GM12878 (cell line): ENCODE measurements at places on chromosomes 12 and 14.

DNA sequence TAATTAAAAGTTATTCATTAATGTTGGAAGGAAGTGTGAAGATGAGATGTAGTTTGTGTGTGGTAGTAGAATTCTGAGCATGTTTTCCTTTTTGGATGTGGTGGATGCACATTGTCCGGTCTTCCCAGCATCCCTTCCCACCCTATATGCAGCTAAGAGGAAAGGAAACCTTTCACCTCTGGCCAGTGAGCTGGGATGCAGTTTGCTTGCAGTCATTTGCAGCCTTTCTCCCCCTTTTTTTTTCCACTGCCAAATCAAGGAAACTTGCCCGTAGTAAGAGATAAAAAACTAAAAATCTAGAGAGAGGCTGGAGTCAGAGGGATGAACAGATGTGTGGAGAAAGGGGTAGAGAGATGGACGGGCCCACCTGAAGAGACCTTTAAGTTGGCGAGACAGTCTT, 72.5 kb upstream of the SLC38A2 start:
- DNase-seq: no peak

GRCh38 chr14:60632257-60632656, 17.0 kb downstream of the SIX1 start:
- no peak for DNase-seq

DNA sequence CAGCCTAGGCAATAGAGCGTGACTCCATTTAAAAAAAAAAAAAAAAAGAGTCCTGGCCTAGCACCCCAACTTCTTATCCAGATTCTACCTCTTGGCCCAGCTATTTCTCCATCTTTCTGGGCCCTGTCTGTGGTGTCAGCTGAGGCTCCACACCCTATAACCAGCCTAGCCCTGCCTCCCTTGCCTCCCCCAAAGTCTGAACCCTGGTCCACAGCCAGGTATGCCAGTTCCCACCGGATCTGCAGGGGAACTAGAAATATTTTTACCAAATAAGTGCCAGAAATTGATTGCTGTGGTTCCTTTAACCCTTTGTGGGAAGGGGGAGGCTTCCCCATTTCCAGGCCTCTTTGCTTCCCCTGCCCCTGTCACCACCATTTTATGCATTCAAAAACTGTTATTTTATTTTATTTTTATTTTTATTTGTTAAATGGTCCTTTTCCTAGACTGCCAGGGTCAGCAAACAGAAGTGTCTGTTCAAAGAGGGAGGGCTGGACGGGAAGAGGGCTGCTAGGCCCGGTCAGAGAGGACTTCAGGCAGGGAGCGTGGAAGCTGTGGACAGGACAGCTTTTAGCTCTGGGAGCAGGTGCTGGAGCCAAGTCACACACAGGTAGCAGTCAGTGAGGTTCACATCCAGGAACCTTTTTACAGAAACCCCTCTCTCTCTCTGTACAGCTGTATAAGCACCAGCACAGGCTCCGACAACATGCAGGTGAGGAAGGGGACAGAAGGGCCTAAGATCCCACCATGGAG, 23.2 kb downstream of the TTC9 start:
- DNase-seq: no peak

GRCh38 chr12:110920324-110920910, at the start of gene MYL2:
Gene MYL2 (minus strand): TSS chr12:110920579. CDS start chr12:110920529, 50 bp downstream.
- DNase-seq: no peak

DNA sequence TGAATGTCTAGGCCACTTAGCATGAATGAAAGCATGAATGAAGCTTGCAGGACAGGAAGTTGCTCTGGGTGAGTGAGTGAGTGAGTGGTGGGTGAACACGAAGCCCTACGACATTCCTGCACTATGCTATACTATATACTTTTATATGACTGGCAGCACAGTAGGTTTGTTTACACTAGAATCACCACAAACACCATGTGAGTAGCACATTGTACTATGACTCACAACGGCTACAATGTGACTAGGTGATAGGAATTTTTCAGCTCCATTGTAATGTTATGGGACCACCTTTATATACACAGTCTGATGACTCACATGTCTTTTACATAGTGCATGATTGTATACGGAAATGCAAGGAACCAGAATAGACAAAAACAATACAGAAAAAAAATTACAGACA, 1480.2 kb downstream of the AACS start:
- DNase-seq: no peak

DNA sequence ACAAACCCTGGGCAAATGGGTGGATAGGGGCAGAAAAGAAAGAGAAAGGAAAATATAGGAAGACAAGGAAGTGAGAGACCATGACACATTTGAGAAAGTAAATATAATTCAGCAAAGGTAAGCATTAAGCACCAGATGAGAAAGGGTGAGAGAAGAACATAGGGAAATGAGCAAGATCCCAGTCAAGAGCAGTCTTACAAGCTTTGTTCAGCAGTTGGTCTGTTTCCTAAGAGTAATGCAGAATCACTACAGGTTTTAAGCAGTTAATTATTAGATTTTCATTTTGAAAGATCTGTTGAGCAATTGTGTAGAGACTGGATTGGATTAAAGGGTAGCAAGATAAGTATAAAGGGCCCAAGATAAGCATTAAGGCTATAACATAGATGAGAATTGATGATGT, 146.3 kb downstream of the PLCZ1 start:
- DNase-seq: no peak

GRCh38 chr12:72077111-72077820, 138.6 kb downstream of the TPH2 start:
- DNase-seq: no peak

GRCh38 chr12:64186789-64187188, 35.3 kb downstream of the KICS2 start:
- DNase-seq: no peak

DNA sequence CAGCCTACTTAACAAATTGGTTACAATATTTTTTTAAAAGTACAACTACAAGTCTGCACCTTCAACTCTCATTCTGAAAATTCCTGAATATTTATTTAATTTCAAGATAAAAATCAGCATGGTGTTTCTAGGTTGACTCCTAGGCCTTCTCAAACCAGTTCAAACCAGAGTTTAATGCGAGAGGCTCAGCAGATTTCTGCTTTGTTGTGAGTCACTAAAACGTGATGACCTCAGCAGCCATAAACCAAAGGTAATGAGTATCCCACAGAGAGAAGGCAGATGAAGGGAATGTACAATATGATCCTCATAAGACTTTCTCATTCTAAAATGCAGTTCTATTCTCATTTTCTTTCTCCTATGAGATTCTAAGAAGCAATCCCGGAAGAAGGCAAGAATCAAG, 1.5 kb downstream of the PRDM4 start:
- DNase-seq: no peak

DNA sequence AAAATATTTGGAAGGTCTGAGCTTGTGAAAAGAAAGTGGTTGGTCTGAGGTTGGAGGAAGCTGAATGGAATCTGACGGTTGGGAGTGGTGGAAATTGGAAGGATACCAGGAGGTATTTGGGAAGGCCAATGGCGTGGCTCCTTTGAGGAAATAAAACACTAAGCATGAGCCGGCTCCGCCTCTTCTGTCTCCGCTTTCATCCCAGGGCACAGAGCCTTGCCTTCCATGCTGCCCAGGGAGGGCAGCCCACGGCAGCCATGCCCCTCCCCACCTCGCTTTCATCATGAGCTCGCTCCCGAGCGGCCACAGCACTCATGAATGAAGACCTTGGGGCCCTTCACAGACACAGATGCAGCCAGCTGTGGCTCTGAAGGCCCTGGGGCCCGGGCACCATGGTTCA, 36.2 kb downstream of the HSP90AA1 start:
- DNase-seq: no peak

- DNase-seq: no peak
These were observed 45.5 kb downstream of the SCN8A start for GRCh38 chr12:51636581-51636980.

DNA sequence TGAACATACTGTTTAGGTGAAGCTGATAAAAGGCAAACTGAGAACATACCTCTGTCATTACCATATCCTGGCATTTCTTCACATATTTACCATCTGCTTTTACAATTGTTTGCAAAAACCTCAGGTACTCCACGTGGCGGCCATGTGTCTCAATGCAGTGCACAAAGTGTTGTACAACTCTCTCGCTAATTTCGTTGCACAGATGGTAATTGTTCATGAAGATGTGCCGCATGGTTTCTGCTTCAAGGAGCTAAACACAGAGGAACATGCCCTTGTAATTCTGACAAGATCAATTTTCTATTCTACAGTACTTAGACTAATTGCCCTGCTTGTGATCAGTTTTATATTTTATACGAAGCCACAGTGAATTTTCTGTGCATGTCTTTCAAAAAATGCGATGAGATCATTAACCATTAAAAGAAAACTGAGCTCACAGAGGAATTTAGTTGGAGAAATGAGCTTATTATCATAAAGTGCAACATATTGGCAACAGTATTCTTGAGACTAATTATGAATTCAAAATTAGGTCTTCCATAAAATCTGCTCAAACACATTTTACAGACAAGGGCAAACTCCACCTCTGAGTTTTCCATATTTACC, 233.8 kb downstream of the ITPR2 start:
- no peak for DNase-seq
